Activated CD8-positive, alpha-beta memory T cell treated with anti-CD3 and anti-CD28 coated beads for 1 hour (primary cell): ENCODE measurements at places on chromosomes 3 and 15.

GRCh38 chr3:128324911-128325592 lies 141.6 kb downstream of the DNAJB8 start:
- no peak for DNase-seq

DNA sequence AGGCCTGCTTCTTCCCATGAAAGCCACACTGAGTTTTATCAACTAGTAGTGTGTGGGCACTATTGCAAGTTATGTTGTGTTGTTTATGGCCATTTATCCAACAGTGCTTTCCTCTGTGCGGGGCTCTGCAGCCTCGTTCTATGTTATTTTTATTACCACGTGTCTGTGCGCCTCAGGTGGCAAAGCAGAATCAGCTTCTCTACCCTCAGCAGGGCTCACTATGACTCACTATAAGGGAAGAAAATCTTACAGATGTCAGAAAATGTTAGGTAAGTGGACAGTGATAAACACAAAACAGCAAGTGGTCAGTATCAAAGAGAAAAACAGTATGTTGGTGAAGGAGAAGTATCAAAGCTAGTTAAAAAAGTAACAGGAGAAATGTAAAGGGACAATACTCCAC lies 61.4 kb downstream of the MOBP start:
- DNase-seq = no peak

- DNase-seq = no peak
Observed at GRCh38 chr15:70438776-70439175, 324.6 kb downstream of the UACA start.

DNA sequence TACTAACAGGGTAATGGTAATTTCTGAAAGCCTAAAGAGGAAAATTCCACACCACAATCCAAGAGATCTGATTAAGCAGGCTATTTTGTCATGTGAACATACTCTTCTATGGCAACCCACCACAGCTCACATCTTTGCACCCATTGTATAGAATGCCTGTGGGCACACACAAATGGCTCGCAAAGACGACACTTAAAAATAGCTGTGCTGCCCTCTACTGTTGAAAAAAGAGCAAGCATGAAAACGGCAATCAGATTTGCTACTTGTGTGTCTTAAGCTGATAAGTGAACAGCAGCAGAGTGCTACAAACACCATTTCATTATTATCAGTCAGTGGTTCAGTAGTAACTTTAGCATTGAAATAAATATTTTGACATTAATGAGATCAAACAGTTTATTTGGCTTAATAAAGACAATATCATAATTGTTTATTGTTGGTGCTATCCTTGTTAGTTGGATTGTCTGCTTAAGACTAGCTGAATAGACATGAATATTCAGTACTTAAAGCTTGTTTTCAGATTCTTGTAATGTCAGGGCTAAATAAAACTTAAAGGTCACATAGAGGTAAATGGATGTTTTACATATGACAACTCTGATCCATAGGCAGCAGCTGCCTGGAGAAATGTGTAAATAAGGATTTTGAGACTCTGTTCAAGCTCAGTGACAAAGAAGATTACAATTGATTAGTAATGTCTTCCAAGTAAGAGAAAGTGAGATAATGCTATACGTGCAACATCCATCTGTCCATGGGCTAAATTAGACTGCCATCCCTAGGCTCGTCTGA lies 199.1 kb downstream of the LRRN1 start:
- no peak for DNase-seq

- DNase-seq = no peak
Observed at GRCh38 chr3:173092038-173092437, 49.0 kb downstream of the SPATA16 start.

GRCh38 chr3:71543371-71544016 lies 40.0 kb downstream of the FOXP1 start:
- DNase-seq = no peak

DNA sequence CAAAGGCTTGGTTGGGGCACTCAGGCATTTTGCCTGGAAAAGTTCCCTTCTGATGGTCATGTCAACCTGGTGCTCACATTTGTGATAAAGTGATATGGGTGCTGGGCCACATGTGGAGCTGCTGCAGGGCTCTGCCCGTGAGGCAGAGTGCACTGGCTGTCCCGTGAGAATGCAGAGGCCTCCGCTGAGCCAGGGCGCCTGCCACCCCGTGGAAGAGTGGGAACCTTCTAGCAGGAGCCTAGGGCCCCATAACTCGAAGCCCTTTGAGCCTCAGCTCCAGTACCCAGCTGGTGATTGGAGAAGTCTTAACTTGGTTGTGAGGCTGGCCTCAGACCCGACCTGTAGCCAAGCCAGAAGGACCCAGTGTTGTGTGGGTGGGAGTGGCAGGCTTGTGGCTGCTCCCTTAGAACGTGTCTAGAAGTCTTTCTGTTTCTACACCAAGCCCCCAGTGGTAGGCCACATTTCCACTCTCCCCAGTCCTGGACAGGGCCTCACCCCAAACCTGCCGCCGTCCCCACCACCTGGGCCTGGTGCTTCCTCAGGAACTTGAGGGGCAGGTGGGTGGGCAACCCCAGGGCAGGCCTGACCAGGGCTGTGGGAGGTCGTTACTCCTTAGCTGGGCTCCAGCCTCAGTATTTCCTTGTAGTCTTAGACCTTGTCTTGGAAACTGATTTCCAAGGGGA lies 19.7 kb downstream of the SEC61A1 start:
- no peak for DNase-seq

- no peak for DNase-seq
Observed at GRCh38 chr15:73858062-73858461, 15.3 kb upstream of the TBC1D21 start.

- no peak for DNase-seq
Observed at GRCh38 chr15:46309914-46310313, 675.1 kb downstream of the SQOR start.

DNA sequence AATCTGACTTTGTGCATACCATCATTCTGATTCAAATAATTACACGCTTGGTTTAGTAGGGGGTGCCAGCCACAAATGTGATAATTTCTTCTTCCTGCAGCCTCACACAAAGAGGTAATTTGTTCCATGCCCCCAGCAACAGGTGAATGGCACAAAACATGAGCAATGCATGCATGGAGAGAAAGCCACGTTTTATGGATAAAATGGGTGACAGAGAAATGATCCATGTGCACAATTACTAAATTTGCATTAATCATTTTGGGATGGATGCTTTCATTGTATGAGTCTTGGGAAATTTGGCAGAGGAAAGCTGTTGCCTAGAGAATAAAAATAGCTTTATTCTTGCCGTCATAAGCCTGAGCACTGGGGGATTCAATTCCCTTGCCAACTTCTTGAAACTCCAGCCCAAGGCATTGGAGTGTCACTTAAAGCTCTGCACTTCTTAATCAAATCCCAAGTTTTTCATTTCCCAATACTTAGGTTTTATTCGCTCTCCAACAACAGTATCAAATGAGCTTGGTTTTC lies 411.6 kb downstream of the GBE1 start:
- no peak for DNase-seq

DNA sequence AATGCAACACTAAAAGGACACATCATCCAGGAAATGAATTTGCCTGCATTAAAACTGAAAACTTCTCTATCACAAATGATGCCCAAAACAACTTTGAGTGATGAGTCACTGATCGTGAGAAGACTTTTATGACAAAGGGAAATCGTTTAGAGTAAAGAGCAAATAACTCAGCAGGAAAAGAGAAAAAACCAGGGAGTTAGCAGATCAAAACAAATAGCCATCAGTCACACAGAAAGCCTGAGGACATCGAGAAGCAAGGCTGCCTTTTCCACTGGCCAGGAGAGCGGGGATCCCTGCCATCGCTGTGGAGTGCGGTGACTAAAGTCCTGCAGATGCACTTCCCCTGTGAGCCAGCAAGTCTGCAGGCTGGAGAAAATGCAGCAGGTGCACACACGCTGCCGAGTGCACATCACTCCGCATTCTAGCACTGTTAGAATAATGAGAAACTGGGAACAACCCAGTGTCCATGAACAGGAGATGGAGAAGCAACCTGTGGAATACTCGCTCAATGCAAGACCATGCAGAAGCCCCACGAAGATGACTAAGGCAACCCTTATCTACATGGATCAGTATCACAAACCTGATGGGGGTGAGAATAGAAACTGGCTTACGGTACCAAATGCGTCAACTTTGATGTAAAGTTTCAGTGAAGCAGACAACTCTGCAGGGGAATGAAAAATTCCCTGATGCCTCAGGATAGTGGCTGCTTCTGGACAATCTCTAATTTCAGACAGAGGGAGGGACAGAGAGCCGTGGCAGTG lies 86.4 kb downstream of the NSMCE3 start:
- DNase-seq = no peak

GRCh38 chr15:101062063-101062462 lies 142.9 kb downstream of the LRRK1 start:
- no peak for DNase-seq

- no peak for DNase-seq
Observed at GRCh38 chr3:94482686-94483085, 419.8 kb downstream of the NSUN3 start.

DNA sequence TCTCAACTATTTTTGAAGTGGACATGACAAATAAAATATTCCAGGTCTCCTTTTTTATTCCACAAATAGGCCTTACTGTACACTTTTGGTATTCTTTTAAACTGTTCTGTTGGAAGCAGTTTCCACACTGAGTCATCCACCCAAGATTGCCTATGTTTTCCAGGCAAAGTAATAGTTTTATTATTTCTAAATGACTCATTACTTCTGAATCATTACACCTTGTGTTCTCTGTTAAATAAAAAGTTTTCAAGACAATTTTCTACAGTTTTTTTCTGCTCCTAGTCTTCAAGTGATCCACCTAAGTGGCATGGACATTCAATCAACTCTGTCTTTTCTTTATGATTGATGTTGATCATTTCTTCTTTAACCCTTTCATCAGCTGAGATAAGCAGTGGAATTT lies 26.5 kb downstream of the PPP2R3A start:
- no peak for DNase-seq

DNA sequence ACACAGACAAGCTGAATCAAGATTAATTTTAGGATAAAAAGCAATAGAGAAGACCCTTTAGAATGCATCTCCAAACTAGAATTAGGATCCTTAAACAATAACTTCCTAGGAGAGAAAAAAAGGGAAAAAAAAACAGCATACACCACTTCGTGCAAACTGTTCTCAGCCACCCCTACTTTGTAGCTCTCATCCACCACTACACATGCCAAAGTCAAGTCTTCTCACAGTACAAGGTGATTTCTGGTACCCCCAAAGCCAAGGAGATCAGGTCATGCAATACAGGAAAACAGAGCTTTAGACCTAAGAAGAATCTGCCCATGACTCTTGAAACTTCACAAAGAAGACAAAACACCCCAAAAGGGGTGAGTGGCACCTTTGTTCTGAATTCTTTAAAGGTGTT lies 166.9 kb downstream of the SUCNR1 start:
- DNase-seq = no peak
